ENCODE measurements at places on chromosomes 6 and 20. TPM values are rescaled to one million over a fixed set of nuclear protein-coding genes. Genes with fewer than 3 reads are reported as not detected.

GPR6 gene
- total RNA-seq = not detected

STMND1 gene
- not detected for total RNA-seq

MLIP gene
- total RNA-seq = not detected

ZBP1 gene
- not detected for total RNA-seq

ARFGEF3 gene
- total RNA-seq = not detected

GGTLC1 gene
- not detected for total RNA-seq

DEFB112 gene
- total RNA-seq = not detected

SPATA25 gene
- not detected for total RNA-seq
